ENCODE measurements at places on chromosomes 5 and 9. TPM values are rescaled to one million over a fixed set of nuclear protein-coding genes. Genes with fewer than 3 reads are reported as not detected.

Gene DAPK1
- 38.6 TPM for total RNA-seq

Gene ACSL6
- 34.0 TPM for total RNA-seq

Gene FGD3
- total RNA-seq = 42.9 TPM

Gene LECT2
- total RNA-seq = not detected

Gene FUT7
- not detected for total RNA-seq

Data from activated T-helper 2 cell treated with anti-CD3 and anti-CD28 coated beads, Interferon-gamma antibody, Interleukin-2, Interleukin-4, amounts not matched to agents 10 μg/mL and 5 μg/mL and 100 μg/mL, durations not matched to agents 14 hours and 24 hours and 36 hours (primary cell).